ENCODE measurements at places on chromosomes 11 and 22.

GRCh38 chr11:31645747-31646146 is 136.2 kb downstream of the ELP4 start:
- DNase-seq = peak; percentile 87

- DNase-seq = no peak
These were observed 19.4 kb downstream of the IRF7 start for GRCh38 chr11:596374-596773.

DNA sequence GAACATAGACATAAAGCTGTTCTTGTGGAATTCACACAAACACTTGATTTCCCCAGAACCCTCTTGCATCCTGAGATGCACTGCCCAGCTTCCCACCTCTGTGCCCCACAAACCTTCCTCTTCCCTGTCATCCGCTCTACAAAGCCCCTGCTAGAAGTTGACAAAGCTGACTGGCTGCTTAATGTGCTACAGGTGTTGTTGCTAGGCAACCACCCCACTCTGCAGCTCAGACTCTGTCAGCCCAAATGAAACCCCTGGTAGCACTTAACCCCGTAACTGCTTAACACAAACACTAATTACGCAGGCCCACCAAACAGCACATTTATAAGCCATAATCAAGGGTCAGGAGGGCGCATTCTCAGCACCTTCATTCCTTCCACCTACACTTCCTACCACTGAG is 172.0 kb upstream of the CADM1 start:
- peak; percentile 13 for DNase-seq

DNA sequence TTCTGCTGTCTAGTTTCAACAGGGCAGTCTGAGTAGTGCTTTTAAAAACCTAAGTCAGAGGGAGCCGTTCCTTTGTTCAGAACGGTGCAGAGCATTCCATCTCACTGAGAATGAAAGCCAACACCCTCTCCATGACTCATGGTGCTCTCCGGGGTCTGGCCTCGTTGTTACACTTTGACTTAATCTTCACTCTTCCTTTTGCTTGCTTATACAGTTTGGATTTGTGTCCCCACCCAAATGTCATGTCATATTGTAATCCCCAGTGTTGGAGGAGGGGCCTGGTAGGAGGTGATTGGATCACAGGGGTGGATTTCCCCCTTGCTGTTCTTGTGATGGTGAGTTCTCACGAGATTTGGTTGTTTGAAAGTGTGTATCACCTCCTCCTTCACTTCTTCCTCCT is 292.2 kb downstream of the ST3GAL4 start:
- peak; percentile 81 for DNase-seq

GRCh38 chr11:61650781-61651571 is 29.2 kb upstream of the DAGLA start:
- DNase-seq = no peak

GRCh38 chr11:6635082-6635932 is 16.1 kb upstream of the TPP1 start:
- DNase-seq = peak; percentile 22

DNA sequence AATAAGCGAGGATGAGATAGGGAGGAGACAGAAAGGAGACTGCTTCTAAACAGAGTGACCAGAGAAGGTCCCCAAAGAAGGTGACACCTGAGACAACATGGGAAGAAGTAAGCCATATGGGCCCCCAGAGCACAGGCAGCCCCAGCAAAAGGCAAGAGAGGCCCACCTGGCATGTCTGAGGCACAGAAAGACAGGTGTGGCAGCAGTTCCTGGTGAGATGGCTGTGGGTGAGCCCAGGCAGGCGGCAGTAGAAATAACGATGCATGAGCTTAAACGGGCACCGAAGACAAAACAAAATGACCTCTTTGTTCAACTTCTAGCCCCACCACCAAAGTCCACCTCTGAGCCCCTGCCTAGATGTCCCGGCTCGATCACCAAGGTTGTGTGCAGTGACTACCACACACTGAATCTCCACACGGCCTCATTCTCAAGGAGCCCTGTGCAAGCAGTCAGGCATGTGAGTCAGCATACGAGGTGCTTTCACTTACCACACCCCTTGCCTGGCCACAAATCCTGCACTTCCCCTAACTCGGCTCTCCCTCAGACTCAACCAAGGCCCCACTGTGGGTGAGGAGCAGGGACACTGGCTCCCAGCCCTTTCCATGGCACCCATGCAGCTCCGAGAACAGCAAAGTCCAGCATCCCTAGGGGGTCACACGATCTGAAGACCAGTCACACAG is 77.6 kb downstream of the PACSIN2 start:
- DNase-seq = peak; percentile 91

GRCh38 chr11:19279451-19279850 is 38.7 kb upstream of the E2F8 start:
- DNase-seq = no peak

DNA sequence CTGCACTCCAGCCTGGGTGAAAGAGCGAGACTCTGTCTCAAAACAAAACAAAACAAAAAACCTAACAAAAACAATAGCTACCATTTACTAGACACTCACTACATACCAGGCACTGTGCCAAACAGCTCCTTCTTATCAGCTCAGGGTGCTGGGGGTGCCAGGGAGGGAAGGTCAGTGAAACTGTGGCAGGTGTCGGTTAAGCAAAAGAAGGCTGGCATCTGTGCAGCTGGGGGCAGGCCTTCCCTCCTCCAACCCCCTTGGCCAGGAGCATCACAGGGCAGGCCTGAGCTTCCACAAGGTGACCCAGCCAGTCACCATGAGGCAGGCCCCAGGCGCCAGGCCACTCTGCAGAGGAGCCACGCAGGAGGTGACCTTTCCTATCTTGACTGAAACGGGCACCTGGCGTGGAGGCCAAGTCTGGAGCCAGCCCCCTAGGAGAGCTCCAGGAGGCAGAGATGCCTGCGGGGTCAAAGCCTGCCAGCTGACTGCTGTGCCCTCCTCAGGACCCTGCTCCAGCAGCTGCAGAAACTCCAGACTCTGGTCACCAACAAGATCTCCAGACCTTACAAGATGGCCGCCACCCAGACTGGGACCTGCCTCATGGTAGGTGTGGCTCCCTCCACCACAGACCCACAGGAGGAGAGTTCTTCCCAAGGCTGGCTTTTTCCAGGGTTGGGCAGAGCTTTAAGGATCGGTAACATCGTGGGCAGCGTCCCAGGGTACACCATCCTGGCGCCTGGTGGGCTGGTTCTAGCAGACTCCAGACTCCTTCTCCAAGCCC is 31.3 kb upstream of the DGKZ start:
- no peak for DNase-seq

- DNase-seq = no peak
These were observed 108.0 kb downstream of the SLC1A2 start for GRCh38 chr11:35311331-35311730.

- no peak for DNase-seq
These were observed 22.3 kb upstream of the OR5B21 start for GRCh38 chr11:58530236-58530635.

DNA sequence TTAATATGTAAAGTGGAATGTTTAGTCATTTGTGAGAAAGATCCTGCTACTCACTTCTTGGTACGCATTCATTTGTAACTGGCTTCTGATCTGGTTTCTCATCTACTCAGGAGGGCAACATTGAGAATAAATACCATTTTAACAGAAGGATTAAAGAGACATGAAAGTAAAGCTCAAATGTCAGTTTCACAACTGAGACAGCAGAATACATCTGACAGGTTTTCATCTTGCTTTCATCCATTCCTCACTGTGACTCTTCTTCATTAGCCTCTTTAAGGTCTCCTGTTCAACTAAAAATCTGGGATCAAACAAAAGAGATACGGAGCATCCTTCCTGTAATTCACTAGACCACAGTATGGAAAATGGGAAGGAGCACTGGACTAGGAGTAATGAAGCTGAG is 31.4 kb upstream of the CCDC89 start:
- DNase-seq = no peak

DNA sequence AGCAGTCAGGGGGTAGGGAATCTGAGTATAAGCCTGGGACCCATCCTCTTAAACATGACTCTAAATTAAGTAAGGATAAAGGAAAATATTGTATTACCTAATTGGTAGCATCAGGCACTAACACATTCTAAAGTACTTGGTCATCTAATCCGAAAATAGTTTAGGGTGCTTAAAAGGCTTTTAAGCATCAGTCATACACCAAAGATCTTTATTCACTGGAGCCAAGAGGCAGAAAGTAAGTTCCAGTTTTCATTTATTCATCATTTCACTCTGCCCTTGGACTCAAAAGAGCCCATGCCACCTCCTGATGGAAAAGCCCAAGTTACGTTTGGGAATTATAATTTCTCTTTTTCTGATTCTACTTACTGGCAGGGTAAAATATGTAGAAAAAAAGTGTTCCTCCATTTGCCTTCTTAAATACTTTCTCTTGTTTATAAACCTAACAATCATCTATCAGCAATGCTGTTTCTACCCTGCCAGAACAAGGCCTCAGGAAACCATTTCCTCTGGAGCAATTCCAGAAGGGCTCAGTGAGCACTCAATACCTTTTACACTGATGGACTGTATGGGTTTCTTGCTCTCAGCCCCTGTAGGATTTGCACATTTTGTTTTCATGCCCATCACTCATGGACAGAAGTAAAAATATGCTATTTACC is 120.1 kb upstream of the SLC5A12 start:
- DNase-seq = peak; percentile 50

DNA sequence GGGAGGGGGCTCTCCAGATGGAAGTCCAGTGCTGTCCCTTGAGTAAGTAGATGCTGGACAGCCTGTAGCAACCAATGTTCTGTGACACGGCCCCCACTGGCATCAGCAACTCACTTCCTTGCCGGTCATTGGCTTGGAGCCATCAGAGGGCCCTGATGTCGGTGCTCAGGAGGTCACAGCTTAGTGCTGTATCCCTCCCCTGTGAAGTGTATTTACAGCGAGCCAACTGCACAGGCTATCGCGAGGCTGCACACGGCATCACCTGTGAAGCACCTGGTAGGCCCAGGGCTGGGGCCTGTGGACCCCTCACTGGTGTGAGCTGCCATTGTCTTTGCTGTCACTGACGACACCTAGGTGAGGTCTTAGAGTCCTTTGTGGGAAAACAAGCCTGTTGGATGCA is 13.4 kb upstream of the ACR start:
- no peak for DNase-seq

- no peak for DNase-seq
These were observed 422 bp upstream of the LGR4 start for GRCh38 chr11:27473017-27473406.

DNA sequence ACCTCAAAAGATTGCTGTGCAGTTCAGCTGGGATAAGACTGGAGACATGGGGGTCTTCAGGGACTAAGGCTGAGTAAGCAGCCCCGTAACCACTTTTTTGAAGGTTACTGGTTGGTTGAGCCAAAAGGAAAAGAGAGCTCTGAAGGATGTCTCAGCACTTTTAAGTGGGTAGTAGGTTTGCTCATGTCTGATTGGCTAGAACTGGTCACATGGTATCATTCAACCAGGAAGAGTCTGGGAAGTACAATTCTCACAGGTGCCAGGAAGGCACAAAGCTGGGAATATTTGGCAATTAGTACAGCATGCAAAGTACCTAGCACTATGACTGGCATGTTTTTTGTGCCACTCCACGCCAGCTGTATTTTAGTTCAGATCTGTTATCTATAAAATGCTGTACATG is 58.1 kb downstream of the SNX19 start:
- DNase-seq = peak; percentile 27

- DNase-seq = peak; percentile 80
These were observed 57.0 kb downstream of the LRRC74B start for GRCh38 chr22:21102659-21103267.
